ENCODE measurements at places on chromosomes 2 and 18. TPM values are rescaled to one million over a fixed set of nuclear protein-coding genes. Genes with fewer than 3 reads are reported as not detected.

GPR55 gene
- total RNA-seq = not detected

FEV gene
- not detected for total RNA-seq

ANKRD30BL gene
- not detected for total RNA-seq

ETAA1 gene
- total RNA-seq = 9.1 TPM

HOXD12 gene
- not detected for total RNA-seq
